ENCODE measurements at places on chromosomes 12 and 14.
A peak's percentile ranks its signal among the peaks of the same experiment; 100 is the strongest.

- no peak for DNase-seq
These were observed 4.4 kb upstream of the TMTC2 start for GRCh38 chr12:82682326-82682725.

- DNase-seq = peak; percentile 72
These were observed 114.0 kb downstream of the PLXNC1 start for GRCh38 chr12:94262228-94263010.

GRCh38 chr12:14200598-14200997 lies 164.9 kb upstream of the ATF7IP start:
- DNase-seq = no peak

GRCh38 chr12:40560848-40561247 lies 131.4 kb upstream of the CNTN1 start:
- no peak for DNase-seq

- DNase-seq = no peak
These were observed 14.9 kb downstream of the VRK1 start for GRCh38 chr14:96811985-96812667.

DNA sequence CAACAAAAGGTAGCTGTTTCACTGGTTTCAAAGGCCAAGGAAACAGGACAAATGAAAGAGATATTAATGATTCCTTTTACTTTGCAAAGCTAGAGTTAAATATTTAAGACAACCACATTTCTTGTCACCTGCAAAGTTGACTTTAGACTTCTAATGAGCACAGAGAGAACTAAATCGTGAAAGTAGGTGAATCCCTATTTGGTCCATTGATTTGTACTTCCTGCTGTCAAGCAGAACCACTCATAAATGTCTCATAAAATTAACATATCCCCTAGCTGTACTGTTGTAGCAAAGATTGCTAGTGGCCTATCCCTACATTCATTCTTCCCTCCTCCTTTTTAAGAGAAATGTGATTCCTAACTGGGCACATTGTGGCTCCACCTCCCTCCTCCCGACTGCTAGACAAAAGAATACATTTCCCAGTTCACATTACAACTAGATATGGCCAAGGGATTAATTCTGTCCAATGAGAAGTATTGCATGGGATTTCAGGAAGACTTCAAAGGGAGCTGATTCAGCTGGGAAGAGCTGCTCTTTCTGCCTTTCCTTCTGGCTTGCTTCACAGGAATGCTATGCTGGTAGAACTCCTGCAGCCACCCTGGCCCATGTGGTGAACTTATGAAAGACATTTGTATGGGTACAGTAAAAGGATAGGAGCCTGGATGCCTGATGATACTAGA lies 227.5 kb upstream of the ABCD2 start:
- DNase-seq = no peak

- DNase-seq = no peak
These were observed 1.5 kb upstream of the KRT5 start for GRCh38 chr12:52521568-52522266.

DNA sequence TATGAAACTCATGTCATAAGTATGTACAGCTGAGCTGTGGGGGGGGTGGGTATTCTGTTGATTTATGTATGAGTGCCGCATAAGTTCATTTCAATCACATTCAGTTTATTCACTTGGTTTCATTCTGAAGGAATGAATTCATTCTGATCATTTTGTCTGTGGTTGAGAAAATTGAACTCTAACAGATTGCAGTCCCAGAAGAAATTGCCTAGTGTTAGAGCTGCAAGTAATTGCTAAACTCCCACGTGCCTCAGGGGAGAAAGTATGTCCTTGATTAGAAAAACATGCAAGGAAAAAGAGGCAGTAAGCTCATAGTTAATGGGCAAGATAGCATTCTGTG lies 442.4 kb upstream of the MGAT4C start:
- no peak for DNase-seq

DNA sequence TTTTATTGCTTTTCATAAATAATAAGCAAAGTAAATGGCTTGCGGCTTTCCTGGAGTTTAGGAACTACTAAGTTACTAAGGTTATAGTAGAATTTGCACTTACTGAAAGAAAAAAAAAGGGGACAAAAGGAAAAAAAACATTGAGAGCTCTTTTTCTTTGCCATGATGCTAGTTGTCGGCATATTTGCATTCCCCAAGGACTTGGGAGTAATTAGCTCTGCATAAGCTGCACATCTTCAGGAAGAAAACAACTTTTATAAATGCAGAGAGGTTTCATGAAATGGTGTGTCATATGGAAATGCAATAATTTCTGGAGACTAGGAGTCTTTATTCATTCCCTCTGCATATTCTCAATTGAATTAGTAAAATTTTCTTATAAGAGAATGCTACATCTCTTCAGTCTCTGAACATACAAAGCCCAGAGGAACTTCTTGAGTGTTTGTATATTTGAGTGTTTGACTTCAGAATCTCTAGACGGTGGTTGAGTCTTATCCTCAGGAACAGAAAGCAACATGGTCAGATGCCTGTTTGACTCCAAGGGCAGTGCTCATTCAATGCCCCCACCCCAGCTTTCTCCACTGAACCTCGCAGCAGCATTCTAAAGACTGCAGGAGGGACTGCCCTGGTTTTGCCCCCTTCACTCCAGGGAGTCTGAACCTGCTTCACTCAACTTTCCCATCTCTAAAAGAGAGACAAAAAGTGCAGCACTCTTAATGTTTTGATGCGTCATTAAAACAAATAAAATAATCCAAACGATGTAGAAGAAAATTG lies 158.9 kb upstream of the EEA1 start:
- no peak for DNase-seq

DNA sequence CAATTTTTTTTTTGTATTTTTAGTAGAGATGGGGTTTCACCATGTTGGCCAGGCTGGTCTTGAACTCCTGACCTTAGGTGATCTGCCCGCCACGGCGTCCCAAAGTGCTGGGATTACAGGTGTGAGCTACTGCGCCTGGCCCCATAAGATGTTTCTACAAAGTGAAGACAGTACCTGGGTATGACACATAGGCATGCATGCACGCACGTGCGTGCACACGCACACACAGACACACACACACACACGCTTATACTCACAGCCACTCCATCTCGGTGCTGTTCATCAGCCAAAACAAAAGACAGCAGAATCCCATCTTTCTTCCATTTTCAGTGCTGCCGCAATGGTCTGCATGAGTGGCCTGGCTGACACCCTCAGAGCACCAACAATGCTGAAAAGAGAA lies 63.9 kb downstream of the VCPKMT start:
- no peak for DNase-seq

DNA sequence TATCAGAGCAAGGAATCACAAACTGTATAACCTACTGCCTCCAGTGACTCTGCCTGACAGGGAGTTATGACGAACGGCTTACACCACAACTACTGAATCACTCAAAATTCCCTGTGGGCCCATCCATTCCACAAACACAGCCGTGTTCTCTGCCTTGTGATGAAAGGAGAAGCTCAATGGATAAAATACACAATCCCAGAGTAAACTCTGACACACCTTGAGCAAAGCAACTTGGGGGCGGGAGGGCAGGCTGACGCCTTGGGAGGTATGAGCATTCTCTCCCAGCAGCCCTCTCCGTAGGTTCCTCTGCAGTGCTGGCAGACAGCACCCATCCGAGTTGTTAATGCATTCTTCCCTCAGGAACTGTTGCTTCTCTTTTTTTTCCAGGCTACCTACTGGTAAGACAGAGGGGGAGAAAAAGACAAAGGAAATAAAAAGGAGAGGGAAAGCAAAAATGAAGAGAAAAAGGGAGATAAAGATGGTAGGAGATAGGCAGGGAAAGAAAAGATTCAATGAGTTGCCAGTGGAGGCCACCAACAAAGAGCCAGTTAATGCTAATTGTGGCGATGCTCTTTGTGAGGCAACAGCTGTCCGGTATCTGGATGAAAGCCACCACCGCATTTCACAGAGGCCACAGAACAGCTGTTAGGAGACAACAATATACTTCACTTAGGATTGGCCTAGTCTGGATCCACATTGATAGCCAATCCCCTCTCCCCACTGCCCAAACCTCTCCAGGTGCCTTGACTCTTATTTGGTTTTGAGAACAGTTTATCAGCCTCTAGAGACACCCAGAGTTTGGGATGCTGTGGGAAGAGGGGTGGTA lies 4.7 kb upstream of the DIO2 start:
- DNase-seq = no peak

DNA sequence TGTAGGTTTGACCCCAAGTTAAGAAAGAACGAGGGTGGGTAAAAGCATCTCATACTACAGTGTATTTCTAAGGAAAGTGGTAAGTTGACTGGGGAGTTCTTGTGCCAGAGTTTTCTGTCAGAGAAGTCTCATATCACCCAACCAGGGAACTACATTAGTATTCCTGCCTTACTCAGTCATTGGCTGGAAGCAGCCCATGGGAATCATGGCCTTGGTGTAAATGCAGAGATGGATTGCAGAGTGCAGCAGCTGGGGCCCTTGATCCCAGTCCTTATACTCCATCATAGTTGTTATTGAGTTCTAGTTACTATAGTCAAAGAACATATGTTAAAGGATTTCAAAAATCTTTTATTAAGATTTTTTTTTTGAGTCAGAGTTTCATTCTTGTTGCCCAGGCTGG lies 105.8 kb downstream of the MNAT1 start:
- no peak for DNase-seq

DNA sequence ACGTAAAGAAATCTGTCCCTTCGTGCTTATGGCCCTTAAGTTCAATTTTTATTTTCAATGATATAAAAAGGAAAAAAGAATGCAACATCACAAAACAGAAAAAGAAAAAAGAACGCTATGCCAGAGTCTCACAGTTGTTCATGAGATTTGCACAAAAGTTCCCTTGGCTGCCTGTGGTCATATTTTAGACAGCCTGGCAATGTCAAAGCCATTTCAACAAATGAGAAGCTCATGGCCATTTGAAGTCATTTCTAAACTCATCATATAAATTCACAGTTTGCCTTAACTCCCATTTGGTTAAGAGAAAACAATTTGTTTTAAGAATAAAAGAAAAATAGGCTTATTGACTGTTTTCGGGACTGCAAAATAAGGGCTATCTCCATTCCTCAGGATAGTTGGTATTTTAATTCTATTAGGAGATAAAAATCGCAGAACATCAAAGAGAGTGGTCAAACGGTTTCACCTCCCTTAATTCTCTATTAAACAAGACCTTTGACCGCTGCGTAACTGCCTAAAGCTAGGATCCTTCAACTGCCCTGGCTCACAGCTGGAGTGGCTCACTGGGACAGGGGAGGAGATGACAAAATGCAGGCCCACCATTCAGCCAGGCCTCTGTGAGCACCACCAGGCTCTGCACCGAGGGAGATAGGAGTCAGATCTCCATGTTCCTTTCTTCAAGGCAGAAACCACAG lies 119.2 kb upstream of the DAAM1 start:
- no peak for DNase-seq

DNA sequence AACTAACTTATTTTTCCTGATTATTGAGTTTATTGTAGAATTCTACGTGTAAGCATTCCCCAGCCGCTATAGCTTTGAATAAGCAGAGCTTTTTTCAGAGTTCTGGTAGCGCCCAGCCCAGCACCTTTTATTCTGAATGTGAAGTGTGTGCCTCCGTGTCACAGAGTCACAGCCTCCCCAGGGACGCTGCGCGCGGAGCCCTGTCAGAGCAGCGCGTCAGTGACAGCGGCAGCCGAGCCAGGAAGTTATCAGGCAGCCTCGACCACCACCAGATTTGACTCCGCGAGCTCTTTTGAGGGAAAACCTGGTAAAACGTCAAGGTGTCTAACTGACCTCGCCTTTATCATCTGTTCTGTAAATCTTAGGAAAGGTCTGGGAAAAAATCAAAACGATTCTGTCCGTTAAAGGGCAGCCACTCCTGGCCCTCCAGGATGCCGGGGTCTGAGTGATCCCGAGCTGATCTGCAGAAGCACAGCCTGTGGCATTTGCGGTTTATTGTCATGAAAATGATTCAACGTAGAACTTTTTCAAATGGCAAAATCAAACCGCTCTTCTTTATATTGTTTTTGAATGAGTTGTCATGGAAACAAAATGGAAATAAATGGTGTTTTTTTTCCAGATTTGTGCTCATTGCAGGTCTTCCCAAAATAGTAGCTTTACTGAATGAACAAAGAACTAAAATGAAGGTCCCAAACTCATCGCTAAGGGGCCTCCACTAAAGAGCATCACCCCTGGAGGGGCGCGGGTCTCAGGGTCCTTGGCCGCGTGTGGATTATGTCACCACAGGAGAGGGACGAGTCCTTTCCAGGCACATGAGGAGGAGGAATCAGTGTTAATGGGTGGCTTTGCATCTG lies 43.1 kb upstream of the MMP17 start:
- DNase-seq = no peak

DNA sequence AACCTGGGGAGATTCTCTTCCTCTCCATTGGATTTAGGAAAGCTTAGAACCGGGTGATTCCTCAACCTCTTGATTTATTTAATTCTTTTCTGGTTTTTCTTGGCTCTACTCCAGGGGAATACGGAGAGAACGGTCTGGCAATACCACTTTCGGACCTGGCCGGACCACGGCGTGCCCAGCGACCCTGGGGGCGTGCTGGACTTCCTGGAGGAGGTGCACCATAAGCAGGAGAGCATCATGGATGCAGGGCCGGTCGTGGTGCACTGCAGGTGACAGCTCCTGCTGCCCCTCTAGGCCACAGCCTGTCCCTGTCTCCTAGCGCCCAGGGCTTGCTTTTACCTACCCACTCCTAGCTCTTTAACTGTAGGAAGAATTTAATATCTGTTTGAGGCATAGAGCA lies 67.6 kb downstream of the PTPN11 start:
- no peak for DNase-seq

DNA sequence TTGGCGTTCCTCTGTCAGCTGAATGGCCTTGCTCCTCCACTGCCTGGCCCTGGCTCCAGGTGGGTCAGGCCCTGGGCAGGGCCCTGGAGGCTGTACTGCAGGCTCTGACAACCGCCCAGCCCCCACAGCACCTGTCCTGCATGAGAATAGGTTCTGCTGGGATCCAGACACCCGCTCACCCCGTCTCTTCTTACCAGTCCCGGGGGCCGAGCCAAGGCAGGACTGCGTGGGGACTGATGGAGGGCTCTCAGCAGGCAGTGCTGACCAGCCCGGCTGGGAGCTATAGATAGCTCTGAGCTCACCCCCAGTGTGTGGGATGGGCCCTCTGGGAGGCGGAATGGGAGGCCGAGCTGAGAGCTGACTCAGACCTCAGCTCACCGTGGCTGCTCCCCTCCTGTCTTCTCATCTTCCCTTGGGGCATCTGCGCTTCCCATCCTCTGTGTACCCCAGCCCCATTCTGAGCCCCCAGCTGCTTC lies 39.6 kb downstream of the TEAD4 start:
- no peak for DNase-seq

- DNase-seq = no peak
These were observed 317.6 kb downstream of the NELL2 start for GRCh38 chr12:44558340-44559100.

GRCh38 chr14:89336338-89336737 lies 80.7 kb downstream of the FOXN3 start:
- DNase-seq = no peak

DNA sequence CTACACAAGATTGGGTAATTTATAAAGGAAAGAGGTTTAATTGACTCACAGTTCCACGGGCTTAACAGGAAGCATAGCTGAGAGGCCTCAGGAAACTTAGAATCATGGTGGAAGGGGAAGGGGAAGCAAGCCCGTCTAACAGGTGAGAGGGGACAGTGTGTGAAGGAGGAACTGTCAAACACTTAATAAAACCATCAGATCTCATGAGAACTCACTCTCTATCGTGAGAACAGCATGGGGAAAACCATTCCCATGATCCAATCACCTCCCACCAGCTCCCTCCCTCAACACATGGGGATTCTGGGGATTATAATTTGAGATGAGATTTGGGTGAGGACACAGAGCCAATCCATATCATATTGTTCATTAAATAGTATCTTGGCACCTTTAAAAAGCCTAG lies 56.1 kb downstream of the EPS8 start:
- DNase-seq = no peak

GRCh38 chr12:93621986-93622385 lies 49.5 kb downstream of the SOCS2 start:
- no peak for DNase-seq

Data from T-helper 2 cell treated with Interferon-gamma antibody and Interleukin-4, amounts not matched to agents 5 μg/mL and 100 μg/mL, for 36 hours (primary cell).